Thoracic aorta (tissue), 2 donors: ENCODE measurements at places on chromosomes 5 and 9.

- DNase-seq = no peak
Measured at GRCh38 chr9:127252410-127253318, 11.9 kb upstream of the GARNL3 start.

GRCh38 chr9:136720898-136721338 lies 8.5 kb downstream of the DIPK1B start:
- DNase-seq = no peak

DNA sequence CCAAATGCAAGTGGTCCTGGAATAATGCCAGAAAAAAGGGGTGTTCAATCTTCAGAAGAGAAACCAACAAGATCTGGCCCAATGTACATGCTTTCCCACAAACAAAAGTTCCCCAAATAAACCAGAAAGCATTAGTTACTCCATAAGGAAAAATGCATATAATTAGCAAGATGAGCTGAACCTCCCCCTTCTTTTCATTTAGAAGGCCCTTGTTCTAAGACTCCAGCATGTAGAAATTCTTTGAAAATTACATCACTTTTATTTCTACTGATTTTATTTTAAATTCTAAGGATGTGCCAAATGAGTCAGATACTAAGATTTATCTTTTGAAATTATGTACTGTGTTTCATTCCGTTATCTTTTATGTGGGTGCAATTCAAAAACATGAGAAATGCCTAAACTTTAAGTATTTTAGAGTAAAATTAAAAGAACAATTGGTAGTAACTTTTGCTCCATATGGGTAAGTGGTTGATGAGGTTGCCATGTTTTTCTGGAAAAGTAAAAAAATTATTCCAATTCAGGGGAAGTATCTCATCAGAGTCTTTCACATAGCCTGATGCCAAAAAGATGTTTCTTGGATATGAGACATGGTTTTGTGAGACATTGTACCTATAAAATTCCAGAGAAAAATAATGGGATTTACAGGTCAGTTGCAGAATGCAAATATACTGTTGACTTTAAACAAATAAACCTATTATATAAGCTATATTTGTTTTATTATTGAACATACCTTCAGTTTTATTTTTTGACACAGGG lies 106.5 kb upstream of the CCDC112 start:
- no peak for DNase-seq

GRCh38 chr5:6404129-6404528 lies 25.8 kb upstream of the MED10 start:
- no peak for DNase-seq

DNA sequence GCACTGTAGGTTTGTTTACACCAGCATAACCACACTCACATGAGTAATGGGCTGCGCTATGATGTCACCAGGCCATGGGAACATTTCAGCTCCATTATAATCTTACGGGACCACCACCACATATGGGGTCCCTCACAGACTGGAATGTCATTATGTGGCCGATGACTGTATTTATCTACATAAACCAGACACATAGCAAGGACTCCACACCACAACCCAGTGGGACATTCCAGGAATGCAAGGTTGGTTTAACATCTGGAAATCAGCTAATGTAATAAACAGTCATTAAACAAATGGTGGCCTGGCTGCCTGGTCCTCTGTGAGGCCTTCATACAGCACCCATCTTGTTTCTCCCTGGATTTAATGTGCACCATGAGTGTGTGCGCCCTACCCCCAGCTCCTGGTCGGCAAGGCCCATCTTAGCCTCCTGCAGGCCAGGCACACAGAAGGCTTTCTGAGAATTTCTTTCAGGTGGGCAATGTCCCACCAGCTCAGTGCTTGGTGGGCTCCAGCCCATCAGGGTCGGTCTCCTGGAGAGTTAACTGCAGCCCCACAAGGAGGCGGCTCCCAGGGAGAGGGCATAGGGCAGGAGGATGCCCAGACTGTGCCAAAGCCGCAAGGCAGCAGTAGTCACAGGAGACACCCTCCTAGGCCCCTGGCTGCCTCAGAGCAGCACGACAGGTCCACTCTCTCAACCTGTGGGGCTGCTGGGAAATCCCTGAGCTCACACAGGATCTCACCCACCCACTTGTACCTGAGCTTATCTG lies 35.9 kb upstream of the SARDH start:
- no peak for DNase-seq

- no peak for DNase-seq
Measured at GRCh38 chr5:10689391-10690081, 71.5 kb downstream of the DAP start.

DNA sequence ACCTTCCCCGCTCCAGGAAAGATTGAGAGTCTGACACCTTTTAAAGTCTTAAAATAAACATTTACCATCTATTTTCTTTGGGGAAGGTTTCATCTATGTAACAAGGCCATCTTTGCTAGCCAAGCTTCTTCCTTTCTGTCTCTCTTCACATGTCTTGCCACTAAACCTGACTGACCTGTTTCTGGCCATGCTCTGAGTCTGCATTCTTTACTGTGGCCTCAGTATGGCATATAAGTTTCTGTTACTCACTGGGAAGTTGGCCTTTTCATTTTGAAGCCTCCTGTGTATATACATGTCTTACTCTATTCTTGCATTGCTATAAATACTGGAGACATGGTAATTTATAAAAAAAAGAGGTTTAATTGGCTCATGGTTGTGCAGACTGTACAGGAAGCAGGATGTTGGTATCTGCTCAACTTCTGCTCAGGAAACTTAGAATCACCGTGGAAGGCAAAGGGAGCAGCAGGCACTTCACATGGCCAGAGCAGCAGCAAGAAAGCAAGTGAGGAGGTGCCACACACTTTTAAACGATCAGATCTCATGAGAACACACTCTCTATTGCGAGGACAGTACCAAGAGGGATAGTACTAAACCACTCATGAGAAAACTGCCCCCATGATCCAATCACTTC lies 48.1 kb downstream of the KCNV2 start:
- DNase-seq = no peak

DNA sequence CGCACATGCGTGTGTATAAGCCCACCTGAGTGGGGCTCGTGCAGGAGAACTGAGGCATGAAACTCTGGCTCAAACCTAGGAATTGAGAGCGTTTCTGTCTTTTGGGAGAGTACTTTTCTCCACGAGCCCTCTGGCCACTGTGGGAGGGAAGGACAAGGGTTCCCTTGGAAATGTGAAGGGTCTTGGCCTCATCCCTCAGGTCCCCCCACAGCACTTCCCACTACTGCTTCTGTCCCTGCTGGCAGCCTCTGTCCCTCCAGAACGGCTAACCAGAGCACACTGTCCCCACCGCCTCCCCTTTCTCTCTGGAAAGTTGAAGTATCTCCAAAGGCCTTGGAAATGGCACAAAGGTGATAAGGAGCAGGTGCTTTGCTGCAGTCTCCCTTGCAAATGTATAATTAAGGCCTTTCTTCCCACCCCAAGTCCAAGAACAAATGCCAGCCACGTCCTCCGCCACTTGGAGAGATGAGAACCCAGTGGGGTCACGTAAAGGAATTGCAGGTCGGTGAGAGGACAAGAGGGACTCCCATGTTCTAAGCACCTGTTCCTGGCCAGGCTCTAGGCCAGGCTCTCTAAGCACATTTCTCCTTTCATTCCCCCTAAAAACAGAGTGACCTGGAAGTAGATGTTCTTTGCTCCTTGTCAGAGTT lies 107.9 kb upstream of the LMX1B start:
- DNase-seq = no peak

DNA sequence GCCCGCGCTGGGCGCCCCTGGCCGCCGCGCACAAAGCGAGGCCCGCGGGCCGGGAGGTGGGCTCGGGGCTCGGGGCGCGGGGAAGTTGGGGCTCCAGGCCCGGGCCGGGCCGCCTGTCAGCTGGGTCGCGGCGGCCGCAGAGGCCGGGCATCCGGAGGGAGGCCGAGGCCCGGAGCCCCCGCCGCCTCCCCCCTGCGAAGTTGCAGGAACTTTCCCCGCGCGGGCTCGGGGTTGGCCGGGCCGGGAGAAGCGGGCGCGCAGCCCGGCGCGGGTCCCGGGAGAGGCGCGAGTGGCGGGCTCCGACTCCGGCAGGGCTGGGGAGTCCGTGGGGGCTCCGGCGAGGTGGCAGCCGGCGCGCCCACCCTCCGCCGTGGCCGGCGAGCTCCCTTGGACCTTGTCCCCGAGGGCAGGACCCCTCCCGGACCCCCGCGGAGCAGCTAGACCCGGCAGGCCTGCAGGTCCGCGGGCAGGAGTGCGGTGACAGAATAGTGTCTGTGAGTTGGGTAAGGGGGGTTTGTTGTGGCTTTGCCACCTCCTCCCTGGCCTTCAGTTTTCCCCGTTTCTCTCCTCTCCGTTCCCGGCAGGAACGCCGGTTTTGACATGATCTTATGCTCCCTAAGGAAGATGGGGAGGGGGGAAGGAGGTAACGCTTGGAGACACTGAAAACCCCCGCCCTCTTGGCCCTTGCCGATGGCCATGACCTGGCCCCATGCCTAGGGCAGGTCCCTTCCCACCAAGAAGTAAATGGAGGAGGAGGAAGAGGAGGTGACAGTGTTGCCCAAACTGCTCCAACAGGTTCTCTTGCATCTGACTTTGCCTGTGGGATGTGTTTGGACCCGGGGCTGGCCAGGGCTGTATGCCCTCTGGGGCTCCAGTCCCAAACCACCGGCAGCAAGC lies 942 bp downstream of the PHF2 start:
- DNase-seq = no peak

- DNase-seq = no peak
Measured at GRCh38 chr9:108467161-108467560, 388.6 kb downstream of the ACTL7B start.

GRCh38 chr9:69029535-69029934 lies 6.0 kb upstream of the FXN start:
- DNase-seq = no peak

GRCh38 chr9:86997156-86997555 lies 49.9 kb upstream of the GAS1 start:
- no peak for DNase-seq

DNA sequence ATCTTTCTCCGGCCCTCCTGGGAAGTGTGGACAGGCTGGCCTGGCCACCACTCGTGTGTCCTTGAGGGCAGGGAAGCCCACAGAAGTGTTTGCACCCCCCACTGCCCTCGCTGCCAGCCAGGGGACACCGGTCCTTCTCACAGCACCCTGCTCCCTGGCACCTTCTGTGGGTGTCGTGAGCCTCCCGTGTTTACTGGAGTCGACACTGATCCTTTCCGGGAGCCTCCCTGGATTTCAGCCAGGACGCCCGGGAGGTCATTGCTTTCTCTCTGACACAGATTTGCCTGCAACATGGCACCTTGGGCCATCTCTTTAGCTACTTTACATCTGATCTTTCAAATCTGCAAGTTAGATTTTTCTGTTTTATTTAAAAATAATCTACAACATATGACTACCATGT lies 120.4 kb upstream of the CACNA1B start:
- DNase-seq = no peak

GRCh38 chr5:140590861-140591260 lies 26.2 kb downstream of the SLC35A4 start:
- no peak for DNase-seq

DNA sequence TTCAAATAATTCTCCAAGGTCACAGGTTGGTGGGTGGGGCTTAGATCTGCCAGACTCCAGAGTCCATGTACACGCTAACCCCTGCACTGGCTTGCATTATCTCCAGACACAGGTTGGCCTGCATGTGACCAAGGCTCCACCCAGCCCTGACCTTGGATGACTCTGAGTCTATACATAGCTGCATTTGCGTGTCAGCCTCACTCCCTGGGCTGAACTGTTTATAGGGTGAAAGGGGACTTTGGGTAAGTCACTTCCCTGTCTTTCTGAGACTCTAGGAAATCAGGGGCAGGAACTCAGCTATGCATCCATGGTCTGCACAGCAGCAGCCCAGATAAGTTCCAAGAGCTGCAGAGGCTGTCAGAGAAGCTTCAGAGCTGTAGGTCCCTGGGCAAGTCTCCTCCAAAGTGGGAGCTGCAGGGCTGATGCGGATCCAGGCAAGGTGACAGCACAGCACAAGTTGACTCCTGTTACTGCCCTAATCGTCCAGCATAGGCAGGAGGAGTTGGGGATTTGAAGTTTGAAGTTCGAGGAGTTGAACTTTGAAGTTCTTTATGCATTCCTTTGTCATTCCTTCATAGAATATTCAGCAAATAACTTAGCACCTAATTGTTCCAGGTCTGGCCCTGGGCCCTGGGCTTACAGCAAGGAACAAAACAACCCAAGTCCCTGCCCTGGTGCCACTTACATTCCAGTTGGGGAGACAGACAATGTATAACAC lies 53.4 kb downstream of the SLC22A5 start:
- no peak for DNase-seq

DNA sequence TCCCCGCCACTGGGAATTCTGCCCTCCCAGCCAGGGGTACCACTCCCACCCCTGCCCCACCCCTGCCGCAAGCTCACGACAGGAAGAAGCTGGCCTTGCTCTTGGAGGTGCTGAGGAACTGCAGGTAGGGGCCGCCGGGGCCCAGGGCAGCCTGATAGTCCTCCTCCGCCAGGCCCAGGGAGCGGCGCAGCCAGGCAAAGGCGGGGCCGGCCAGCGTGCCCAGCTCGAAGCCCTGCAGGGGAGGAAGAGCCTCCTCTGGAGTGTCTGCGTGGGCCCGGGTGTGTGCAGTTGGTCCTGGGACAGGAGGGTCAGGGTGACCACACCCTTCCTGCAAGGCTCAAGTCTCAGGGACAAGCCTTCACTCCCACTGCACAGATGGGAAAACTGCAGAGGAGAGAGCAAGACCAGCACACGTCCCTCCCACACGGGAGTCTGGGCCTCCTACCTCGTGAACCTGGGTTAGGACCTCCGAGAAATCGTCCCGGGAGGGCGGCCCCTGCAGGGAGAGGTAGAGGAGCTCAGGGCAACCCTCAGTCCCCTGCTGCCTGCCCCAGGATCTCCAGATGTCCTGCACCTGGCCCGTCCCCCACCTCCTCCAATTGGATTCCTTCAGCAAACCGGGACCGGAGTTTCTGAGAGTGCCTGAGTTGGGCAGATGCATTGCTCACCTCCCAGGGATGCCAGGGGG lies 2.4 kb downstream of the PIP5KL1 start:
- no peak for DNase-seq

DNA sequence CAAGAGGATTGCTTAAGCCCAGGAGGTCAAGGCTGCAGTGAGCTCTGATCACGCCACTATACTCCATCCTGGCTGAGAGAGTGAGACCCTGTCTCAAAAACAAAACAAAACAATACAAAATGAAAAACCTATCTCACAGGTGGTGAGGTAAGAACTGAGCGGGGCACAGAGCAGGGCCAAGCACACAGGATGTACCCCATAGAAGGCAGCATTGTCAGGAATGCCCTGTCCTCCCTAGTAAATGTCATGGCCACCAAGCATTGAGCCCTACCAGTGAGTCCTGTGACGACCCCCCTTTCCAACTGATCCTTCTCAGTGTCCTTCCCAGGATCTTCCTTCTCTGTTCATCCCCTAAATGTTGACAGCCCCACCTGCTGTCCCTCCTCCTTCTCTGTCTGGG lies 44.6 kb upstream of the ALDH1B1 start:
- DNase-seq = no peak

DNA sequence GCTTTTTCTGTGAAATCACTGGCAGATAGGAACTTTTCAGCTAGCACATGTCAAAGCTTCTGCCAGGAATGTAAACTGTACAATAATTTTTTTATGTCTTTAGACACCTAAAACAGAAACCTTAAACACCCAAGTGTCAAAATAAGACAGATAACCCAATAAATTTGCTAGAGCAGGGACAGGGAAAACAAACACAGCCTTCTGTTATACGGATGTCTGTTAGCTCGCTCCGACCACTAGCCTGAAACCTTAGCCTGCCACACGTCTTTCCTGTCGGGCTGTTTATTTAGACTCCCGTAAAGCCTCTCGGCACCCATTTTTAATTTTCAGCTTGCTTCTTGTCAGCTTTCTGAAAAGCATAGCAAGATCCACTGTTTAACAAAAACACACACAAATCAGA lies 355.4 kb upstream of the SLC24A2 start:
- no peak for DNase-seq
